ENCODE measurements at places on chromosomes 3 and 15. TPM values are rescaled to one million over a fixed set of nuclear protein-coding genes. Genes with fewer than 3 reads are reported as not detected.

LMAN1L gene
- total RNA-seq = not detected

ARGFX gene
- total RNA-seq = not detected

CFAP44 gene
- 2.1 TPM for total RNA-seq

NMNAT3 gene
- total RNA-seq = 2.5 TPM

GRCh38 chr3:134446800-134447199 is 39.0 kb downstream of the ANAPC13 start:
- no peak for DNase-seq

GRCh38 chr3:182892226-182892625 is 88.1 kb downstream of the DCUN1D1 start:
- DNase-seq = no peak

- no peak for DNase-seq
Observed at GRCh38 chr3:125440559-125440955, 65.4 kb upstream of the ZNF148 start.

GRCh38 chr15:48481802-48482201 is 150.6 kb downstream of the DUT start:
- DNase-seq = no peak

DNA sequence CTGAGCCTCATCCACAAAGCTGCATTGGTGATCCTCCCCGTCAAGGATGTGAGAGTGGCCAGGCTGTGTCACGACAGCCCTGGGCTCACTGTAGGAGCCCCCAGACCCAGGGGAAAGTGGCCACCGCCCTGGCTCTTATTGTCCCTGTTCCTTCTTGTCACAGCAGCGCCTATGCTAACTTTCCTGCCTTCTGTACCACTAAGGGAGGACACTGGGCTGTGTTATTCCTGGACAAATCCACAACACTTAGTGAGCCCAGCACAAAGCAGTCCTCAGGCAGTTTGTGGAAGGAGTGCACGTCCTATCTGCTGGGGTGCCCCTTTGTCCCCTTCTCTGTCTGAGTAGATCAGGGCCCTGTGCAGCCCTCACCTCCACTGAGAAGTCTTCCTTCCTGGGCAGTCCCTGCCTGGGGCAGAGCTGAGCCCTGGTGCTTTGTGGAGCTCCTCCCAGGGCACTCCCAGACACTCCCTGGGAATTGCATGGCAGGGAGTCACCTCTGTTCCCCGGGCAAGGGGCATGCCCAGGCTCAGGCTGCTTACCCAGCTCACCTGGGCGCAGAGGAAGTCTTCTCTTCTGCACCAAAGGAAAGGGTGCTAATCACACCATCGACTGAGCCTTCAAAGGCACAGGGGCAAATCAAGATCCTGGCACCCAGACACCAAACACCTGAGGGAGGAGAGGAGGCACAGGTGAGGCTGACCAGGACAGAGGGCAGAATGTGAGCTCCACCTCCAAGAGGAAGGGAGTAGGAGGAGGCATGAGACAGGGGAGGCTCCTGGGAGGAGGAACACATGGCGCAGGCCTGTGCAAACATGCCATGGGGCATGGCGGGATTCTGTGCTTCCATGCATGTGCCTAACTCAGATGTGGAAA is 138.7 kb downstream of the KLF13 start:
- DNase-seq = no peak

- no peak for DNase-seq
Observed at GRCh38 chr3:127405791-127406190, 117.9 kb upstream of the PRR20G start.

- DNase-seq = no peak
Observed at GRCh38 chr3:159045279-159045885, 243.5 kb downstream of the MFSD1 start.
